Substantia nigra (tissue), 51 donors: ENCODE measurements at places on chromosomes 6 and 20.

DNA sequence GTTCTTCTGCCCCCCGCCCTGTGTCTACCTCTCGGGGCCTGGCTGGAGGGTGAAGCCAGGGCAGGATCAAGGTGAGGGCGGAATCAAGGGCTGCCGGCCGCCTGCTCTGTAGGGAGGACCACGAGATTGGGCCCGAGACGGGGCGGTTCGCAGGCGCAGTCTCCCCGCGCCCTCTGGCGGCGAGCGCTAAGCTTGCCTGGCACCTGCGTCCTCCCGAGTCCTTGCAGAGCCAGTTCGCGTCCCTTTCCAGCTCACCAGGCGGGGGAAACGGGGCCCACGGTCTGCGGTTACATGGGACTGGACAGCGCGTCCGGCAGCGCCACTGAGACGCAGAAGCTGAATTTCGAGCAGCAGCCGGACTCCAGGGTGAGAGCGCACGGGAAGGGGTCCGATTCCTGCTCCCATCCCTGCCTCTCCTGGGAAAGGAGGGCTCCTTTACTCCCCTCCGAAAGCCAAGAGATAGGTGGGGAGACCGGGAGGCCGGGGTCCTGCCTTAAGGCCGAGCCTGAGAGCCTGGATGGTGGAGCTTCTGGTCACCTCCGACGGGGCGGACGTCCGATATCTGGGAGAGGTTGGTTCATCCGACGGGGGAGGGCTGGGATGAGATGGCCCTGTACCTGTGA lies 3.6 kb upstream of the MATN4 start:
- DNase-seq = peak; percentile 17

DNA sequence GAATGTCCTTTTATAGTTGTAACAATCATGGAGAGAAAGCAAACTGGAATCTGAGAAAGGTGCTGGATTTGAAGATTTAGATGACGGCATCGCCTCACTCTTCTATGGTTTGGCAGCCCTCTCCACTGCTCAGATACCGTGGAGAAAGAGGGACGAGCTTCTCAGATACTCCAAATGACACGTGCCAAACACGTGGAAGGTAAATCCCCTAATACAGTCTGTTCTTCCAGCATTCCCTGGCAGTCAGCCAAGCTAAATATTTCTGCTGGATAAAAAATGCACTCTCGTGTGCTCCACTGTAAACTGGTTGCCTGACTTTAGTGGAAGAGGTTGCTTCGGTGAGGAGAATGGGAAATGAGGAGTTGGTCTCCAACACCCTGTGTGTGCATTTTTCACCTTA lies 16.7 kb upstream of the PRDM1 start:
- DNase-seq = no peak

DNA sequence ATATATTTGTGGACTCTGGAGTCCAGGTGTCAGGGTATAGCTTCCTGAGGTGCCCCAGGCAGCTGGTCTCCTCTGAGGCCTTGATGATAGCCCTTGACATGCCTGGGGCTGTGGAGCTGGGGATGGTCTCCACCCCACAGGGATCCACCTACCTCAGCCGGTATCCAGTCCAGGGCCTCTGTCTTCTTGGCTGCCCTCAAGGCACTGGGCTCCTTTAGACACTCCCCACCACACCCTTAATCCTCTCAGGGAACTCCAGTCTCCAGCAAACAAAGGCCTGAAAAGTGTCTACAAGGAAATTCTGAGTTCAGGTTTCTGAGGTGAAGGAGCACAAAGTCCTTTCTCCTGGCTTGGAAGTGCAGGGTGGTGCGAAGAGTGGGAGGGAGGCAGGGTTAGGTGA lies 44.6 kb upstream of the DDR1 start:
- DNase-seq = no peak

DNA sequence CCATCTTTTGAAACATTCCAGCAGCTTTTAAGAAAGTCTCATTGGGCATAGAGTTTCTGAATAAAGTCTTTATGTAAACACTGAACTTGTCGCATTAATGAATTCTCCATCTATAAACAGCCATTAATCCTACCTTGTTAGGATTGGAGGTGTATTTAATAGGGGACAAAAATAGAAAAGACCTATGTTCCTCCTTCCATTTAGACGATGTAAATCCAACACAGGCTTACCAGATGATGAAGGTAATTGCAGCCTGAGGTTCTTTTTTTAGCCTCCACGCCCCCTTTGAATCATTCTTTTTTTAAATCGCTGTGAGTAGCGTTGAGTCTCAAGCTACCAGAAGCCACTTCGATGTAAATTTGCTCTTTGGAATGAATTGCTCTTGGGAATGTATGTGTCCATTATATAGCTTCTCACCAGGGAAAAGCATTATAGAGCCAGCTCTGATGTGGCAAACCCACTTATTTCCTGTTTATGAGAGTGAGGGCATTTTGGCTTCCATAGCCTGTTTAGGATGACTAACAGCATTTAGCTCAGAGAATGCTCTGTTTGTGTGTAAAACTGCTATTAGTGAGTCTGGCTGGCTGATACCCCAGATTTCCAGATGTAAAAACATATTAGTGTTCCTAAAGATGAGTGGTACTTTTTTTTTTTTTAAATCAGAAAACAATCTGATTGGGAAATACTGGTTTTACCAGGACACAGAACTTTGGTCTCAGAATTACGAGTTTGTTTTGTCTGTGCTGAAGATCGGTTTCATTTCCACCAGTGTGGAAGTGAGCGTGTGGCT lies 74.9 kb upstream of the CLDN20 start:
- no peak for DNase-seq

DNA sequence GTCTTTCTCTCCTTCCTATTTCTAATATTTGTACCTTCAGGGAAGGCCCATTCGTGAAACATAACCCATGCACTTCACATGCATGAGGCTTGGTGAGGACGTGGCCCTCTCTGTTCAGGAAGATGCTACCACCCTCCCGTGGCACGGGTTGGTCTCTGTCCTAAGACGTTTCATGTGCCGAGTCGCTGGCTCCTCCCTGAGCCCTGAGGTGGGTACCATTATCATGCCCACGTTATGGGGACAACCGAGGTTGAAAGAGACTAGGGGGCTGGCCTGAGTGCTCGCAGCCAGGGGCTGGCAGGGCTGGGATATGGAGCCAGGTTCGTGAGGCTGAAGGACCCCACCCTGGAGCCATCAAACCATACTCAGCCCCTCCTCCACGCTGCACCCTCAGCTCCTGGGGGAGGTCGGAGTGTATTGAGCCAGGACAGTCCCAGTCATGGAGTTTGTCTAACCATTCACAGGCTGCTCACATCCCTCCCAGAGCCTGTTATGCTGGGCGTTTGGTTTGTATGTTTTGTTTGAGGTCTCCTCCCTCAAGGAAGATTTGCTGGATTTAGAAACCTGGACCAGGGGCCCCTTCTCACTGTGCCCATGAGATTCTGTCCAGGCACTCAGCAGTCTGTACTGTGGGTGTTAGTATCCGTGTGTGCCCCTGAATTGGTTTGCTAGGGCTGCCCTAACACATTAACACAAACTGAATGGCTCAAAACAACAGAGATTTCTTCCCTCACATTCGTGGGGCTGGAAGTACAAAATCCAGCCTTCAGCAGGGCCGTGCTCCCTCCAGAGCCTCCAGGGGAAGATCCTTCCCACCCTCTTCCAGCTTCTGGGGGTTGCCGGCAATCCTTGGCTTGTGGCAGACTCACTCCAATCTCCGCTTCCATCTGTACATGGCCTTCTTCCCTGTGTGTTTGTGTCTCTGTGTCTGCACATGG lies 88.3 kb downstream of the ANKRD60 start:
- no peak for DNase-seq

- no peak for DNase-seq
Measured at GRCh38 chr6:98601716-98602115, 232.7 kb upstream of the POU3F2 start.

- DNase-seq = no peak
Measured at GRCh38 chr20:11338496-11339306, 579.0 kb upstream of the BTBD3 start.

GRCh38 chr20:44600758-44601201 lies 18.4 kb downstream of the PKIG start:
- DNase-seq = no peak

GRCh38 chr6:53795340-53795701 lies 516 bp downstream of the LRRC1 start:
- DNase-seq = no peak

- DNase-seq = no peak
Measured at GRCh38 chr6:40176152-40176551, 241.9 kb upstream of the MOCS1 start.

GRCh38 chr6:88483424-88483823 lies 317.3 kb upstream of the CNR1 start:
- no peak for DNase-seq

DNA sequence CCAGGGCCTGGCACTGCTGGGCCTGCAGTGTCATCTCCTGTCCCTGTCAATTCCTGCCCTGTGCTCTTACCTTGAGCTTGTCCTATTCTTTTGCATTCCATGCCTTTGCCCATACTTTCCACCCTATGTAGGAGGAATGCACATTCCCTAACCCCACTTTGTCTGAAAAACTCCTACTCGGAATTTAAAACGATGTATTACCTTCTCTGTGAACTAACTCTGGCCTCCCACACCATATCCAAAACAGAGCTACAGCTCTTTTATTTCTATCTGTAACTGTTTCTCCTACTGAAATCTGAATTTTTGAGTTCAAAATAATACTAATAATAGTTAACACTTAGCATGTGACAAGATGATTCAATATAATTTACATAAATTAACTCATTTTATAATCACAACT lies 353.7 kb downstream of the FRK start:
- DNase-seq = no peak

GRCh38 chr20:14498772-14499171 lies 161.4 kb upstream of the FLRT3 start:
- no peak for DNase-seq

- DNase-seq = no peak
Measured at GRCh38 chr6:111347589-111347988, 135.4 kb downstream of the REV3L start.

DNA sequence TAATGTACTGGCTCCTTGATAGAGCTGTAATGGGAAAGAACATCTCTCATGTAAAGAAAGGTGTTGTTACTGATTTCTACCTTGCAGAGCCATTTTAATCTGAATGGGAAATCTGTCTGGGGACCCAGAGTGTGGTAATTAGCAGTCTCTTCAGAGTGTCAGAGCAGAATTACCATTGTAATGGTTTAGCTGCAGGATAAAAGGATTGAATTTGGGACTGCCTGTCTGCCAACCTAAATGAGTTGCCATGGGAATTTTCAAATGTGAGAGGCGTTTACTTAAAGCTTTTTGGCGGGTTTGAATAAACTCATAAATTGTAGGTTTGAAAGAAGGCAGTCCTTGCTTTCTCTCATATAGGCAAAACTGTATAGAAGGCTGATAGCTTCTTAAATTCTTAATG lies 128.8 kb downstream of the QKI start:
- DNase-seq = no peak

DNA sequence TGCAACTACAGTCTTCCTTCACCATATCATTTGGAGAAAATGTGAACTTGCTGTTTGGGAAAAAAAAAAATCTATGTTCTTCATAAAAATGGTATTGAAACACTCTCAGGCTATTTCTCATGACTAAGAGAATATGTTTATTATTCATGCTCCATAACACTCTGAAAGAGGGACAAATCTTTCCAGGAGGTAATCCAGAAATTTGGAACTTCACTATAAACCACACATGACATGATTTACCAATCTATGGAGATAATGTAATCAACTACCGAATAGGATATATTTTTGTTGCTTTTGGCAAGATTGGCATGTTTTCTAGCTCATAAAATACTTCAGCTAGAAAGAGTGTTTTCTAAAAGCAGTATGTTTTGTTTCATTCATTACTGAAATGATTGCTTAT lies 56.3 kb downstream of the THEMIS start:
- no peak for DNase-seq

- DNase-seq = no peak
Measured at GRCh38 chr6:124294574-124295200, 491.0 kb downstream of the NKAIN2 start.

GRCh38 chr6:112349958-112350357 lies 2.8 kb downstream of the RFPL4B start:
- no peak for DNase-seq

GRCh38 chr6:34555007-34555322 lies 1.2 kb downstream of the SPDEF start:
- DNase-seq = no peak

DNA sequence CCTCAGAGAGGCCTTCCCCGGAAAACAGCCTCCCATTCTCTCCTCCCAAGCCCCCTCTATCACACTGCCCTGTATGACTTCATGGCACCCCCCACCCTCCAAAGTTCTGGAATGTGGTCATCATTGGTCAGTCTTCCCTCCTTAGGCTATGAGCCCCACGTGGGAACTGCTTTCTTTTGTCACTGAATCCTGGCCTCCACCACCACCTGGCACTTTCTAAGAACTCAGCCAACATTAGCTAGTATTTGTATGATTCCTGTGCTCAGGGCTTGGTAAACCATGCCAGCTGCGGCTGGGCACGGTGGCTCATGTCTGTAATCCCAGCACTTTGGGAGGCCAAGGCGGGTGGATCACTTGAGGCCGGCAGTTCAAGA lies 8.4 kb upstream of the E2F1 start:
- DNase-seq = peak; percentile 55

DNA sequence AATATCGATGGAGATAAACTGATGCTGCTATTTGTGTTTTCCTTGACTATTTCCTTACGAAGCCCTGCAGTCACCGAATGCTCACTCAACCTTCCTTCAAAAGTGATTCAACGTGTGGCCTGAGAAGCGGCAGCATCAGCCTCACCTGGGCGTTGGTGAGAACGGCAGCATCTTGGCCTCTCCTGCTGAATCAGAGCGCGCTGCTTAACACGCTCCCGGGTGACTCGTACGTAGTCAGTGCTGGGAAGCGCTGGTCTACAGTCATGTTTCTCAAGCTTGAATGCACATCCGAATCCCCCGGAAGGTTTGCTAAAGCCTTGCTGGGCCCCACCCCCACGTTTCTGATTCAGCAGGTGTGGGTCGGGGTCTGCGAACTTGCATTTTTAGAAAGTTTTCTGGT lies 214.1 kb upstream of the RREB1 start:
- no peak for DNase-seq

DNA sequence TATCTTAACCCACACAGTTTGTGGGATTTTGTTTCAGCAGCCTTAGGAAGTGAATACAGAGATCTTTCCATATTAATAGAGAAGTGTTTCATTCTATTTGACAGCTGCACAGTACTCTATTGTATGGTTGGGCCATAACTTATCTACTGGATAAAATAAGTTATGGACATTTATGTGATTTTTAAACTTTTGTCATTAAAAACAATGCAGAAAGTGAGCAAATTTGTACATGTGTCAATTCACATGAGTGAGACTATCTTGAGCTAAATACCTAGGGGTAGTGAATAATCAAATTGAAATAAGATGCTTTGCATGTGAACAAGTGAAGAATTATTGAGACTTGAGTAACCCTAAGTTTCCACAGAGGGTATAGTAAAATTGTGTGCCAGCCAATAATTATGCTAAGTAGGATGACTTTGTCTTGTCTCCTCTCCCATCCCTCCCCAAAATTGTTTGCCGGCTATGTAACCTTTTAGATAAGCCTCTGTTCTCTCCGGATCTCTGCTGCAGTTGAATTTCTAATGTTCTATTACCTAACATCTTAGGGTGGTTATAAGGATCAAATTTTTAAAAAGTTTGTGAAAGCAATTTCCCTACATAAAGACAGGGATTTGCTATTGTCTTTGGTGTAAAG lies 33.3 kb upstream of the TPBG start:
- no peak for DNase-seq
